ENCODE measurements at places on chromosomes 1 and 21. TPM values are rescaled to one million over a fixed set of nuclear protein-coding genes. Genes with fewer than 3 reads are reported as not detected.

- DNase-seq, result no peak
Observed at GRCh38 chr1:91057784-91058183, 35.9 kb upstream of the ZNF644 start.

GRCh38 chr21:28771790-28772501 is 220.7 kb downstream of the LTN1 start:
- DNase-seq, result no peak

- DNase-seq, result no peak
Observed at GRCh38 chr1:226118357-226118756, 55.8 kb downstream of the H3-3A start.

DNA sequence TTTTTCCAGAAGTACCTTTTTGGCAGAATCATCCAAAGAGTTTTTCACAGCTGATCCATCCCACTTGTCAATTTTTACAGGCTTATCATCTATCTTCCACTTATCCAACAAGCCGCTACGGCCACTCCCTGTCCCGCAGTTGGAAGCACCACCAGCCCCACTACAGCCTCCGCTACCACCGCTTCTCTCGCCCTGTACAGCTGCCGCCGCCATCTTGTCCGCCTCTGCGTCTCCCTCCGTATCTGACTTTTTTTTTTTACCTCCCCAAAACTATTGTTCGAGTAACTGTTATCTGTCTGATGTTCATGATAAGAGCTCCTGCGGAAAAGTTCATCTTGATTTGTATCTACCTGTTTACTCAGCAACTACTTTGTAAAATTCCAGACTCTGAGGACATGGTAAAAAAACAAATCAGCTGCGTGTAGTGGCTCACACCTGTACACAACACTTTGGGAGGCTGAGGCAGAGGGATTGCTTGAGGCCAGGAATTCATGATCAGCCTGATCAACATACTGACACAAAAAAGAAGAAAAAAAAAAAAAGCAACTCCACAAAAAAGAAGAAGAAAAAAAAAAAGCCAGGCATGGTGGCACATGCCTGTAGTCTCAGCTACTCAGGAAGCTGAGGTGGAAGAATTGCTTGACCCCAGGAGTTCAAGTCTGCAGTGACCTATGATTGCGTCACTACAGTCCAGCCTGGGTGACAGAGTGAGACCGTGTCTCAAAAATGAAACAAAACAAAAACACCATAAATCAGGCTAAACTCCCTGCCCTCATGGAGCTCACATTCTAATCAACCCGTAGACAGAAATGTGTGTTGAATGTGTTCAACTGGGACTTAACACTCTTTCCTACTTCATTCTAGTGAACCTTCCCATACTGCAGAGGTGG is 8.0 kb upstream of the EYA3 start:
- DNase-seq, result no peak

GRCh38 chr1:4355839-4356238 is 298.6 kb upstream of the AJAP1 start:
- DNase-seq, result no peak

DNA sequence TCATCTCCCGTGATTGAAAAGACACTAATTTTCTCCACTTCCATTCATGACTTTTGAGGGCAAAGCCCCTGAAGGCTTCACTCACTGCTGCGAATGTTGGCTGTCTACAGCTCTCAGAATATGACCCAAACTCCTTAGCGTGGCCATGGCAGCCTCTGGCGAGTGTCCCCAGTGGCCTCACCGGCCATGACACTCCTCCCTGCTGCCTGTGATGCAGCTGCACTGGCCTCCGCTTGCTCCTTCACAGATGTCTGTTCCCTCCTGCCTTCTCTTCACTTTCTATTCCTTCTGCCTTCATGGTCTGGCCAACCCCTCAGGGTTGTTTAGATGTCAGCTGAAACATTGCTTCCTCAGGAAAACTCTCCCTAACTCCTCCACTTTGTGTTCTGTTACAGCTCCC is 30.8 kb upstream of the PTPRF start:
- DNase-seq, result no peak

DNA sequence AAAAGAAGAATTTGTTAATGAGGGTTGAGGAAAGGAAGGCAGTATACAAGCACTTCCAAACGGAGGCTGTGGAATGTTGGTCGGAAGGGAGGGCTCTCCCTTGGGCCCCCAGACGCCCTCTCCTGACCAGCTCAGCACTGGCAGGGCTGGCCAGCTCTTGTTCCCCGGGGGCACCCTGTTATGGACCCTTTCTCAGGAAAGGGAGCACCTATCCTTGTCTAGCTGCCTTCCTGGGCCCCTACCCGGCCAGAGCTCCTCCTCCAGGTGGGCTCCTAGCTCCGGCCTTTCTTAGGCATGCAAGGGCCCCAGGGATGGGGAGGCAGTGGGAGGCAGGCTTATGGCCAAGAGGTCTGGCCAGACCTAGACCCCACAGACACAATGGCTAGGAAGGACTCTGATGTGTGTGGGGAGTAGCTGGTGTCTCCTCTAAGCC is 926 bp downstream of the BLACAT1 start:
- DNase-seq, result no peak

DNA sequence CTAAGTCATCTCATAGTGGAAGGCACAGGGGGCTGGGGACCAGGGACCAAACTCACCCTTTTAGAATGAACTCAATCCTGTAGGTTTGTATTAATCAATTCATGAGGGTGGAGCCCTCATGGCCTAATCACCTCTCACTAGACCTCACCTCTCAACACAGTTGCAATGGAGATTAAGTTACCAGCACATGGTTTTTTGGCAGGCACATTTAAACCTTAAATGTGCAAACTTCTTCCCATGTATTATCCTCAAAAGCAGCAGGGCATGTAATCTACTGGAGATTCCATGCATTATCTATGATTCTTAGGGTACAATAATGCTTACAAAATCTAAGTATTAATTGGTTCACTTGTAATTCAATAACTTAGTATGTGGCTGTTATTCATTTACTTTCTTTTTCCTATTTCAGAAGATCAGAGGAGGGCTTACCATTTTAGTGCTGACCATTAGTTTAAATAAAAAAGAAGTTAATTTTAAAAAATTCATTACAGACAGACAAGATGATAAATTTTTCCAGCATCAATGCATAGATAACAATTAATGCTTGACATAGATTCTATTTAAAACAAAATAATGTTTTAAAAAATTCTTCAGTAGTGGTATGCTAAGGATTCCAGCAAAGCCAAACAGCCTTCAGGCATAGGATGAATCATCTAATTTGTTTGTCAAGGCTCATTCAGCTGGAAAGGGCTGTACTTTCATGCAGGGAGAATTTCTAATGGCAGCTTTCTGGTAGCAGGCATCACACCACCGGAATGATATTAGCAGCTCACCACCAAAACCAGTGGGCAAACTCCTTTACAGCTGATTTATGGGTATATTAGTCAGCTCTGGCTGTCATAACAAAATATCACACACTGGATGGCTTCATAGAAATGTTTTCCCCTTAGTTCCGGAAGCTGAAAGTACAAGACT is 124.6 kb upstream of the ZNF648 start:
- no peak for DNase-seq

- DNase-seq, result no peak
Observed at GRCh38 chr1:206790502-206791250, 18.4 kb upstream of the IL10 start.

GRCh38 chr1:34929853-34930701 is 627 bp upstream of the DLGAP3 start:
- no peak for DNase-seq

DNA sequence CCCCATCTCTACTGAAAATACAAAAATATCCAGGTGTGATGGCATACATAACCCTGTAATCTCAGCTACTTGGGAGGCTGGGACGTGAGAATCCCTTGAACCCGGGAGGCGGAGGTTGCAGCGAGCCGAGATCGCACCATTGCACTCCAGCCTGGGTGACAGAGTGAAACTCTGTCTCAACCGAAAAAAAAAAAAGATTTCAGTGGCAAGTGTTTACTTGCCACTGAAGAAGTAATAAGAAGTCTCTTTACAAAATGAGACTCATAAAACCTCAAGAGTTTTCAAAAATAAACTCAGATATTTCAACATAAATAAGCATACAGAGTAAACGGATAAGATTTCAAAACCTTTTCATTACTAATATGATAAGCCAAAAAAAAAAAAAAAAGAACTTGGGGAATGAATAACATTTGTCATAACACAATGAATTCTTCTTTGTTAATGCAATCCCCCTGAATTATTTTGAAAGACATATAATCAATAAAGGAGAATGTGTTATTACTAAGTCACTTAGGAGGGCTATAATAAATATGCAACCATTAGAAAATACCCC is 34.2 kb upstream of the EXO1 start:
- no peak for DNase-seq

DNA sequence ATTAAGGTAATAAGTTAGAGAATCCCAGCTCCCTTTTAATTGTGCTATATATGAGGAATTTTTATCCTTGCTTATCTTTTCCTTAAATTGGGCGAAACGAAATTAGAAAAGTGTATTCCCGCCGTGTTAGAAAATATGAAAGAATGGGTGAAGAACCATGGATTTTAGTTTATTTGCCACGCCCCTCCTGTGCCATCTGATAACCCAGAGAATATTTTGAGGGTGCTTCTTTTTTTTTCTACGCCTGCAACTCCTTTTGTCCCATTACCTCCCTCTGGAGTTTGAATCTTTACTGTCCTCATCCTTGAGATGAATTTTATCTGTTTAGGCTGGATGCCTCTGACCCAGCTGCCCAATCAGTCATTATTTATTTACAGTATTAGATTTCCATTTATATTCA is 1.6 kb downstream of the TLCD4 start:
- no peak for DNase-seq

DNA sequence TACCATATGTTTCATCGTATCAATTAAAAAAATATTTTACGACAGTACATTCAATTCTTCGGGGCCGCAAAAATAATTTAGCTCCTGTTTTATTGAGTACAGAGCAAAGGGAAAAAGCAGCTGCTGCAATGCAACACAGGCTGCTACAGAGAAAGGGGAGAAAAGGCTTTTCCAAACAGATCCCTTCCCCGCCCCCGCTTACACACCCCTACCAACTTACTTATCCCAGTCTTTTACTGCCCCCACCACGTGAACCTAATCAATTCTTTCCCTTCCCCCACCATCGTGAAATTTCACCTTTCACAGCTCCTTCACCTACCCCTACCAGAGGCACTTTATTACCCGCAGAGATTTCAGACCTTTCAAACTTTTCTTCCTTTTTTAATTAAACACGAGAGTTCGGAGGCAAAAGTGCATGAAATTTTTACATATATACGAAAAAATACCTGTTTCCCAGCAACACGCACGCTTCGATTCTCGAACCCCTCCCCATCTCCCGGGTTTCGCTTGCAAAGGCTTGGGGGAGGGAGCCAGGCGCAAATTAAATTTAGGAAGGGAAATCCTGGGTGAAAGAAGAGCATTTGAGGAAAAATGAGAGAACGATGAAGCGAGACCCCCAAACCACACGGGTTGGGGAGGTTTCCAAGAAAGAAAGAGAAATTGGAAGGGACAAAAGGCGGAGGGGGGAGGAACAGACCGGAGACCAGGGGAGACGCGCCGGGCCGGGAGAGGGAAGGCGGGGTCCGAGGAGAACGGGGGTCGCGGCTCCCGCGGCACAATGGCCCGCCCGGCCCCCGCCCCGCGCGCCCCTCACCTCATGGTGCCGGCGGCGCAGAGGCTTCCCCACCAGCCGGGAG is 823 bp downstream of the ENAH start:
- peak; percentile 48 for DNase-seq

Gene MYBPH
- not detected for total RNA-seq

Gene ICOSLG
- 2.0 TPM for total RNA-seq

Gene RIPPLY3
- not detected for total RNA-seq

Gene CD1B
- not detected for total RNA-seq

Gene CFHR1
- not detected for total RNA-seq

Gene LIPI
- not detected for total RNA-seq

Gene PDE9A
- total RNA-seq, result 3.5 TPM

Gene OR10K2
- not detected for total RNA-seq
